ENCODE measurements at places on chromosomes 2 and 18.

DNA sequence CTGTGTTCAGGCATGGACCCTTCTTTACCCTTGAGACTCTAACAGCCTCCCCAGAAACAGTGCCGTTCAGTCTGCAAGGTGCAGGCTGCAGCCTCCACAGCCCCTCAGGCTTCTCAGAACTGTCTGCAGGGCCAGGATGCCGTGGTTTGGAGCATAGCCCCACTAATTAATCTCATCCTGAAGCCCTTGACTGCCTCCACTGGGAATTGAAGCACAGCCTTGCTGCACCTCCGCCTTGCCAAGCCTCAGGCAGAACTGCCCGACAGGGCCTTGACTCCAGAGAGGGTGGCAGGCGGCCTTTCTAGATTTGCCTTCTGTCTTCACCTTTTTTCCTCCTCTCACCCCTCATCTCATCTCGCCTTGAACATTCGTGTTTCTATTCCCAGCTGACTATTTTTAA is 119.8 kb downstream of the NRP2 start:
- no peak for DNase-seq

DNA sequence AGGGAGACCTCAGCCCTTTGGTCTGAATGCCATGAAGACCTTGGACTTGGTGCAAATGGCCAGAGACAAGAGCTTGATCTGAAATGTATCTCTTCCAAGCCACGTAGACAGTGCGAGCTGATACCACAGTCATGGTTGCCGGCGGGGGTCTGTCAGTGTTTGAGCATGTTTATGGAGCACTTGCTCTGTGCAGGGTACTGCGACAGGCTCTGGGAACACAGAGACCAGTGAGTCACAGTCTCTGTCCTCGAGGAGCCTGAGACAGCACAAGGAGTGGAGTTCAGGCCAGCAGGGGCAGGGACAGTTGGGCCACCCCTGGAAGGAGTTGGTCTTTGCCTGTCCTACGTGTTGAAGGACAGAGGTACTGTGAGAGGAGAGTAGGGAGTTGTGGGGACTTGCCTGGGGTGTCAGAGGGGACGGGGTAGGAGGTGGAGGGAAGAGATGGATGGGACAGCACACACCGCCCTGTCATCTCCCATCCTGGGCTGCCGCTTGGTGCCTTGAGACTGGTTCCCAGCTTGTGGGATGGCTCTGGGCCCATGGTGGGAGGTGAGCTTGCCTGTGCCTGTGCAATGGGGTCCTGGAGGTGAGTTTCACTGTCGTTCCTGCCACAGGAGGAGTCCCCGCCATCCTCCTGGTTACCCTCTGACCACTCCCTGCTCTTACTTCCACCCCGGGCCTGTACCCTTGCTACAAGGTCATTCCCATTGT is 39.5 kb downstream of the ATP6V1C2 start:
- DNase-seq: no peak

DNA sequence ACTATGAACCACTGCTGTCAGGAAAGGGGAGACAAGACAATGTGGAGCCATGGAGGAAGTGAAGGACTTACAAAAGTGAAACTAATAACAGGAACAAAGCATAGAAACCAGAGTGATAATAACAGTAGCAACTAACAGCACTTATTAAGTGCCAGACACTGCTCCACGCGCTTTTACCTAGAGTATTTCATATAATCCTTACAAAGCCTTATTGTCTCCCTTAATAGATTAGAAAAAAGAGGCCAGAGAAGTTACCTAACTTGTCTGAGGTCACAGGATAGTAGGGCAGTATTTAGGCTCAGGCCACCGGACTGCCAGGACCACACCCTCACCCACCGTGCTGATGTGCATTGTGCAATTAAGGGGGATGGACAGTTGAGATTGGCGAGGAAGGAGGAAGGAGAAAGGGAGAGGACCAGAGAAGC is 98.6 kb upstream of the NFU1 start:
- no peak for DNase-seq

- DNase-seq: no peak
These were observed 153.5 kb downstream of the PXDN start for GRCh38 chr2:1590596-1591460.

DNA sequence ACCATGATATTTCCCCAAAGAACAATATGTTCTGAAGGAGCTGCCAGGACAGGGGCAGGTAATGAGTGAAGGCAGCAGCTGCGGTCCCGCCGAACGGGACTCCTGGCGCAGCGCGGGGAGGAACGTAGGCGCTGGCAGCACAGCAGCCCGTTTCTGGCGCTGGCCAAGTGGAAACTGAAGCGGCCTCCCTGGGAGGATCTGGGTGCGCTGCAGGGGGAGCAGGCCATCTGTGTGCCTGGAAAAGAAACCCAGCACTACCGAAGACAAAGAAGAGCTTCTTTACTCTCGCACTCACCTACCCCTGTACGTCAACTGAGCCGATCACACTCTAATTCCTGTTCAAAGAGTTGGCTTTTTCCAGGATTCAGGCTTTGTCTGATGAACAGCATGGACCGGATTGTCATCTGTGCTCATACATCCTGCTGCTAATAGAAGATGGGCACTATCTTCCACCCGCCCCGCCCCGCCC is 11.8 kb downstream of the G6PC2 start:
- DNase-seq: peak; percentile 68

GRCh38 chr2:219459460-219460311 is 25.0 kb downstream of the SPEG start:
- DNase-seq: no peak

GRCh38 chr18:61222206-61222605 is 111.0 kb upstream of the CDH20 start:
- DNase-seq: no peak

DNA sequence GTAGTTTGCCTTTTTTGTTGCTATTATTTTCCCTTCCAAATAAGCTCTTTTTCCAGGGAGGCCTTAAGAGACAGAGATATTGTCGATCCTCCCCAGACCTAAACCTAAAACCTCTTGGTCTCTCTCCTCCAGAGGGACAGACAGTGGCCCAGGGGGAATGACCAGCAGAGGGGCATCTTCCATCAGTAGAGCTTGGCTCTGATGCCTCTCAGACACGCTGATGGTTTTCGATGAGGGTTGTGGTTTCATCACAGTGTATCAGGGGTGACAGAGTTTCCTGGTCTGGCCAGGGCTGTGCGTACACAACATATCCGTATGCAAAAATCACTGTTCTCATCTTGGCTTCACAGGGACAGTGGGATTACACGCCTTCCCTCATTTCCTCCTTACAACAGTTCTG is 68.6 kb downstream of the GATA6 start:
- DNase-seq: no peak

- DNase-seq: no peak
These were observed 475 bp upstream of the TWIST2 start for GRCh38 chr2:238847419-238847801.

DNA sequence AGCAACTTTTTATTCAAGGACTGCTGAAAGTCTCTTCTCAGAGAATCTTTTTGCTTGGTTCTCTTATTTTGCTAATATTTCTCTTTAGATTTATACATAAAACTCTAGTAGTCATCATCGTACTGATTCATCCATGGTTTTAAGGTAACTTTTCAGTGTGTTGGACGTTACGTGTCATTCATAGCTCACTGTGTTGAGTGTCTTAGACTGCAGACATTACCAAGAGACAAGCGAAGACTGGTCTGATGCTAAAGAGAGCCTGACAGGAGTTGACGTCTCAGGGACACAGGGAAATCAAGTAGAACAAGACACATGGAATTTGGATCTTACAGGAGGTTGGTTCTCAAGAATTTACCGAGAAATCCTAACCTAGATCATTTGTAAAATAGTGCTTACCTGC is 25.5 kb downstream of the RBM44 start:
- no peak for DNase-seq

DNA sequence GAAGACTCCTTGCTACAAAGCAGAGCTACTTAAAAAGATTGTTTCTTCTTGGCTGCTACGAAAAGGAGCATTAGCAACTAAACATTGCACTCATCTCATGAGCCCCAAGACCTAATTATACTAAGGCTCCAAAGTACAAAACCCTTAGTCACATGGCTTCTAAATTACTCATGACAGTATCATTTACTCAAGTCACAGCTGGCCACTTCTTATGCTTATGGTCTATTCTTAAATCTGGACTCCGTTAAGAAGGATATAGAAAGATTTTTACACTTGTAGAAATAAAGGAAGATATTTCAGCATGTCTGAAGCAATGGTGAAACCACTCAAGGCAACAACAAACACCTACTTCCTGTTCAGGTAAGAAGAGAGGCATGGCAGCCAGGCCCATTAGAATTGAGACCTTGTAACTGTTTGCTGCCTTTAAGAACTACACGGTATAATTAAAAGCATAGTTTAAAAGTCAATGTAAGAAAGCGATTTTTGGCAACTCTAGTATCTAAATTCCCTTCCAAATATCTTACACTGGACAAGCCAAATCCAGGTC is 12.7 kb downstream of the ANKRD44 start:
- DNase-seq: no peak

DNA sequence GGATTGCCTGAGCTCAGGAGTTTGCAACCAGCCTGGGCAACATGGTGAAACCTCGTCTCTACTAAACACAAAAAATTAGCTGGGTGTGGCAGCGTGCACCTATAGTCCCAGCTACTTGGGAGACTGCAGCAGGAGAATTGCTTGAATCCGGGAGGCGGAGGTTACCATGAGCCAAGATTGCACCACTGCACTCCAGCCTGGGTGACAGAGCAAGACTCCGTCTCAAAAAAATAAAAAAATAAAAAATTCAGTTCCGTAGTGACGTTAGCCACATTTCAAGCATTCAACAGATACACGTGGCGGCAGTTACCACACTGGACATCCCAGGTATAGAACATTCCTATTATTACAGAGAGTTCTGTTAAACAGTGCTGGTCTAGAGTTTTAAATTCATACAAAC is 4.5 kb downstream of the KANSL3 start:
- DNase-seq: no peak

DNA sequence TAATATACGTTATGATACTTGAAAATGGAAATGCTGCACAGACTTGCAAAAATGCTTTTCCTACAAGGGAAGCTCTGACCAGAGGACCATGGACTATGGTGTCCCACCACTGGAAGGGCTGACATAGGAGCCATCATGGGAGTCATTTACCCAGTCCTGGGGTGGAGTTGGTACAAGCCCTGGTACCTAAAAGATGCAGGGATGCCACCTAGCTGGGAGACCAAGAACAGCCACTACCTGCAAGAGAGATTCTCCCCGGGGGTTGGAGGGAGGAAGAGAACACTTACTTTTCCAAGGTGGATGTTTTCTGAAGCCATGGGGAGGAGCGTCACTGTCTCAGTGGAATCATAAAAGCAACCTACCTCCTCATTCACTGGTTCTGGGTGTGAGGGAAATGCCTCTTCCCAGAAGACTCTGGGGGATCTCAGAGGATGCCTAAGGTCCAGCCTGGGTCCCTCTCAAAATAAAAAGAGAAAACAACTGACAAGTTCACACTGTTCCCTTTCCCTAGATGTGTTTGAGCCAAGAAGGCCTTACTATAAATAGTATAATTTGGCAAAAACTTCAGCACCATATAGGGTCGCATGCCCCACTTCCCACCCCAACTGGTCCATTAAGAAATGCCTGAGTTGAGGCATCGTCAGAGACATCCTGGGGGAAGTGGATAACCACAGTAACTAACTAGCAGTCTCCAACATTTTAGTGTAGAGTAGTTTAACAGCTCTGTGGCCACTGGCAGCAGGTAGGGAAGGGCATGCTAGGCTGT is 39.9 kb downstream of the REEP1 start:
- peak; percentile 18 for DNase-seq

DNA sequence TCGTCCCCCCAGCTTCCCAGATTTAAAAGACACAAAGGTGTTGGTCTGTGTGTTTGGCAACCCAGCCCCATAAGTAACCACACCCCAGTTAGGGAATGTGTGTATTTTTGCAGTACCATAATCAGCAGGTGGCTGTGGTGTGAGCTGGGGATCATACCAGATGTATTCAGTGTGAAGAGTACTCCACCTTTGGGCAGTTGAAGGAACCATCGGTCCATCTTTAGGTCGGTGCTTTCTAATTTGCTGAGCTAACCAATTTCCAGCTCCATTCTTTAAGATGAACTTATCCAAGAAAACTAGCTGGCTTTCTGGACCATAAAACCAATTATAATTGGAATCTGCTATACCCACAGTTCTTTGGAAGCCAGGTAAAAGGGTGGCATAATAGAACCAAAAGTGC is 3.2 kb downstream of the DSEL start:
- DNase-seq: peak; percentile 60

GRCh38 chr2:38836791-38837190 is 38.9 kb downstream of the DHX57 start:
- no peak for DNase-seq

- DNase-seq: no peak
These were observed 17.9 kb upstream of the GMCL1 start for GRCh38 chr2:69811591-69811990.

GRCh38 chr2:163604941-163605555 is 130.8 kb downstream of the FIGN start:
- no peak for DNase-seq

DNA sequence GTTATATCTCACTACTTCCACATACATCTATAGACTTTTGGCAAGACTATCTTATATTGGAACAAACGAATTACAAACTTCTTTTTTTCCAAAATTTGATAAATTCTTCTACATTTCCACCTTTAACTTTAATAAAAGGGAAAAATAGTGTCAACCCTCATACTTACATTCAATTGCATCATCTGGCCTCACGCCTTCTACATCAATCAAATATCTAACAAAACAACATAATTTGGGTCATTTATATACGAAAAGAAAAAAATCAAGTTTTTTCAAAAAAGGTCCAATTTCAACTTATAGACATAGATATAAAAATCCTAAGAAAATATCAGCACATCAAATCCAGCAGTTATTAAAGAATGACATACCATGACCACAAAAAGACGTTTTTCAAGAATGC is 12.9 kb downstream of the DUSP11 start:
- DNase-seq: no peak

DNA sequence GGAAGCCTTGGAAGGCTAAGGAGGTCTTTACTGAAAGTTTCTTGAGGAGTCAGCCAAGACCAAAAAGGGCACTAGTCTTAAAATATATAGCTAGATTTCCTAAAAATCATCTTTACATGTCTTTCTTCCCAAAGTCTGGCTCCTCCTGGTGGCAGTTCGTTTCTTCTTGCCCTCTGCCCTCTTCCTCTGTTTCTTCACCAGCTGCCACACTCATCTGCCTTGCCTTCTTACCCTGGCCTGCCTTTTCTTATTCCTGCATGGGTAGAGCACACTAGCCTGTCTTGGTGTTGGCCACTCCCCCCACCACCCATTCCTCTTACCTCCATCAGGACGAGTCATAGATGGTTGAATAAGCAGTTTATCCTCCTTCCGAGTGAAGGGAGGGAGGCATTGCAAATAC is 129.8 kb downstream of the RAPGEF4 start:
- no peak for DNase-seq

- no peak for DNase-seq
These were observed 43.0 kb upstream of the EHBP1 start for GRCh38 chr2:62662554-62662953.

All from common myeloid progenitor, CD34-positive (primary cell).